ENCODE measurements at places on chromosomes 3 and 15. TPM values are rescaled to one million over a fixed set of nuclear protein-coding genes. Genes with fewer than 3 reads are reported as not detected.

The TRAIP gene
- total RNA-seq, result 23.9 TPM

The ZPLD1 gene
- total RNA-seq, result not detected

The A4GNT gene
- total RNA-seq, result not detected

- peak overlapping the region; percentile 94 for H3K4me3 ChIP-seq
- no peaks in the 10 kb centered on the region for H3K36me3 ChIP-seq
- DNase-seq, result no peak
- no peaks in the 10 kb centered on the region for H3K27me3 ChIP-seq
- H3K4me1 ChIP-seq, result peaks cover 37% of the 10 kb centered on the region
Measured at GRCh38 chr3:160400702-160401150, 1.3 kb downstream of the SMC4 start.

GRCh38 chr3:10919636-10920035 lies 72.9 kb upstream of the SLC6A1 start:
- no peak overlapping the region for H3K27ac ChIP-seq
- DNase-seq, result no peak
- peaks cover 25% of the 10 kb centered on the region for H3K36me3 ChIP-seq
- H3K4me1 ChIP-seq, result no peaks in the 10 kb centered on the region

GRCh38 chr3:31579828-31580227 lies 47.1 kb downstream of the STT3B start:
- H3K4me1 ChIP-seq, result no peaks in the 10 kb centered on the region
- peaks cover 5% of the 10 kb centered on the region for H3K36me3 ChIP-seq
- H3K27me3 ChIP-seq, result no peaks in the 10 kb centered on the region
- no peak overlapping the region for H3K27ac ChIP-seq

DNA sequence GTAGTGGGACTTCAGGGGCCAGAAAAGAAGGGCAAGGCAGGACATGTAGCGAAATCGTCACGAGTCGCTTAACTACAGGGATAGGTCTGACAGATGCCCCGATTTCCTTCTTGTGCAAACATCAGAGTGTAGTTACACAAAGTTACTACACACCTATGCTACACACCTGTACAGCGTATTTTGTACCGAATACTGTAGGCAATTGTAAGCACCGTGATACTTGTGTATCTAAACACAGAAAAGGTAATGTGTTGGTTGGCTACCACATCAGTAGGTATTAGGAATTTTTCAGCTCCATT lies 515 bp upstream of the MTHFS start:
- peak overlapping the region; percentile 88 for H3K4me3 ChIP-seq
- H3K36me3 ChIP-seq, result no peaks in the 10 kb centered on the region
- DNase-seq, result no peak
- H3K4me1 ChIP-seq, result peaks cover 57% of the 10 kb centered on the region
- H3K27me3 ChIP-seq, result no peaks in the 10 kb centered on the region

DNA sequence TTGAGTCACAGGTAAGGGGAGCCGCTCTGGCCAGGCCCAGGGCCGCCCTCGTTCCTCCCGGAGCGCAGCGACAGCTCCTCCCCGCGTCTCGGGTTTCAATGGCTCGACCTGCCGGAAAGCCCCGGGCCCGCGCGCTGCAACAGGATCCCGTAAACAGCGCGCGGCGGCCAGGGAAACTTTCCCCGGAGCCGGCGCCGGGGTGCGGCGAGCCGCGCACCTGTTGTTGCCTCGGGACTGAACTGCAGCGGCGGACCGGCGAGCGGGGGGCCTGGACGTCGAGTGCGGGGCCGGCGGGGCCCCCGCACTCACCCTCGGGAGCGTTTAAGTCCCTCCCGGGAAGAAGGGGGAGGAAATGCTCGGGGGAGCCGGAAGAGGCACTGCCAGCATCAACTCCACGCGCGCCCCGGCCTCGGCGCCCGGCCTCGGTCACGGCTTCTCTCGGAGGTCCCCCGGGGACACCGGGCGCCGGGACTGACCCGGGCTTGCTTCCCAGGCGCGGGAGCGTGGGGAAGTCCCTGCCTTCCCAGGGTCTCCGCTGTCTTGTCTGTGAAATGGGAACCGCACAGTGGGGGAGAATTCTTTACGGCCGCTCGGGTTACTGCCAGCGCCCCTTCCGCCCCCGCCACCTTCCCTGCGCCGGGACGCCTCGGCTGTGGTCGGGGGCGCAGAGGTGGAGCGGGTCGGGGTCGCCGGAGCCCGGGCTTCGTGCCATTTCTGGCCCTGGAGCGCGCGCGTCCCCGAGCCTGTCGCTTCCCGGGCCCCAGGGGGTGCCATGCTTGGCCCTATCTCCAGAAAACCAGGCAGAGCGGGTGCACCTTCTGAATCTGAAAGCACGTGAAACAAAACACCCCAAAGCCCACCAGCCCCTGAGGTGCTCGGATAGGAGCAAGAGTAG lies 7.5 kb upstream of the PGPEP1L start:
- H3K36me3 ChIP-seq, result no peaks in the 10 kb centered on the region
- H3K4me3 ChIP-seq, result peak overlapping the region; percentile 67
- no peak overlapping the region for H3K27ac ChIP-seq
- H3K27me3 ChIP-seq, result peaks cover 40% of the 10 kb centered on the region

- H3K4me3 ChIP-seq, result peak overlapping the region; percentile 47
- no peak for DNase-seq
- H3K27me3 ChIP-seq, result peaks cover 42% of the 10 kb centered on the region
- H3K27ac ChIP-seq, result no peak overlapping the region
Measured at GRCh38 chr15:51736751-51737521, 519 bp downstream of the LYSMD2 start.

DNA sequence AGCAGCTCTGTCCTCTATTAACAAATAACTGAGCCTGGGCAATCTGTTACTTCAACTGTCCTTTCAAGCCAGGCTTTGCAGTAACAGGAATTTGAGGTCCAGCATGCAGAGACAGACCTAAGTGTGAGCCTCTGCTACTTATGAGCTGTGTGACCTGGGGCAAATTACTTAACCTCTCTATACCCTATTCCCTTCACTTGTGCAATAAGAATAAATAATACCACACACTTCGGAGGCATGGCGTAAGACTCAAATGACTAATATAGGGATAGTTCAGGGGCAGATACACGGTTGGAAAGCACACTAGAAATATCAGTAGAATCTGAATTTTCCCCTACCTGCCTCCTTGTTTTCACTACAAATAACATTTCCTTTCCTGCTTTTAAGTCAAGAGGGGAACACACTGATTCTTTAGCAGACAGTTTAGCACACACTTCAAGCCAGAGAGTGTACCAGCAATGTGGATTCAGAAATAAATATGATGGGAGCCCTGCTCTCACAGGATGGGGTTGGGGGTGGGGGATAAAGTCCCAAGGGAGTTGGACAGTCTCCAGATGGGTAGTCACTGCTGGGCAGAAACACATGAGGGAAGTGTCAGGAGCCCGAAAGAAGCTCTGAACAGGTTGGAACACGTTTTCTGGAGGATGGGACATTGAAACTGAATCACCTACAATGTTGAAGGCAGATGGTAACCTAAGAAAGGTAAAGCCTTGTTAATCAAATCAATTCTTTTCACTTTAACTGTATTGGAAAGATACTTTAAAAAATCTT lies 61.8 kb upstream of the RBP1 start:
- no peaks in the 10 kb centered on the region for H3K27me3 ChIP-seq
- H3K27ac ChIP-seq, result no peak overlapping the region
- no peaks in the 10 kb centered on the region for H3K4me1 ChIP-seq

DNA sequence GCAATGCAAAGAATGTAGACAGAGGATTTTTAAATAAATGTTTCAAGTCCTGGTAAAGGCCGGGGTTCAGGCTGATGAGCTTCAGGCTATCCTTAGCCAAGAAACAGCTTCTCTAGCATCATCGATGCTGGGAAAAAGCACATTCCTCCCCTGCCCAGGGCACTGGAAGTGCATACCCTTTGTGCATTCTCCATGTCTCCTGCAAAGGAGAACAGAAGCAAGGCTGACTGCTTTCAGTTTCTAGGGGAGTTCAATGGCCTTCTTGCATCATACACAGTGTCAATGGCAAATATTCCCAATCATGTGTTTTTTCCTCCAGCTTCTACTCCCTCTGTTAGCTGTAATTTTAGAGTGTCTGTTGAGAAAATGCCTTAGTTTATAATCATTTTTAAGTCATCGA lies 59.9 kb downstream of the GPR176 start:
- peaks cover 8% of the 10 kb centered on the region for H3K4me1 ChIP-seq
- no peak overlapping the region for H3K27ac ChIP-seq
- H3K27me3 ChIP-seq, result no peaks in the 10 kb centered on the region
- no peak for DNase-seq
- no peaks in the 10 kb centered on the region for H3K36me3 ChIP-seq

GRCh38 chr15:44729408-44730127 lies 6.8 kb upstream of the TRIM69 start:
- no peak for DNase-seq
- H3K27ac ChIP-seq, result peak overlapping the region; percentile 82
- peak overlapping the region; percentile 85 for H3K4me3 ChIP-seq

GRCh38 chr3:157999246-157999645 lies 107.0 kb downstream of the SHOX2 start:
- no peak overlapping the region for H3K27ac ChIP-seq
- H3K4me3 ChIP-seq, result no peak overlapping the region
- H3K4me1 ChIP-seq, result no peaks in the 10 kb centered on the region
- no peak for DNase-seq
- H3K36me3 ChIP-seq, result no peaks in the 10 kb centered on the region

DNA sequence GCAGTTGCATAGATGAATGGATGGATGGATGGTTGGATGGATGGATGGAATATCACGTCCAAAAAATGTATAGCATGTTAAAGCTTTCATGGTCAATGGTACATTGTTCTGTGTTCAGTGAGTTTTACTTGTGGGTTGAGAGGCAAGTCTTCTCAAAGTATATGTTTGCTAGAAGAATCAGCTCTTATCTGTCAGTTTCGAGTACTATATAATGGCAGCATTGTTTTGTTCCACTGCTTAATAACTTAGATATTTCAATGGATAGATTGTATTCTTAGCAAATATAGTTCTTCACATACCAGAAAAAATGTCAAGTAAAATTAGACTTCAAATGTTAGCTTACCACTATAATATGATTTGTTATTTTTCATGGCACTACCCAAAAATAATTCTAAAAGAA lies 100.9 kb upstream of the CDIN1 start:
- DNase-seq, result no peak
- H3K27ac ChIP-seq, result no peak overlapping the region
- no peak overlapping the region for H3K4me3 ChIP-seq
- no peaks in the 10 kb centered on the region for H3K4me1 ChIP-seq
- H3K27me3 ChIP-seq, result no peaks in the 10 kb centered on the region
- no peaks in the 10 kb centered on the region for H3K36me3 ChIP-seq

DNA sequence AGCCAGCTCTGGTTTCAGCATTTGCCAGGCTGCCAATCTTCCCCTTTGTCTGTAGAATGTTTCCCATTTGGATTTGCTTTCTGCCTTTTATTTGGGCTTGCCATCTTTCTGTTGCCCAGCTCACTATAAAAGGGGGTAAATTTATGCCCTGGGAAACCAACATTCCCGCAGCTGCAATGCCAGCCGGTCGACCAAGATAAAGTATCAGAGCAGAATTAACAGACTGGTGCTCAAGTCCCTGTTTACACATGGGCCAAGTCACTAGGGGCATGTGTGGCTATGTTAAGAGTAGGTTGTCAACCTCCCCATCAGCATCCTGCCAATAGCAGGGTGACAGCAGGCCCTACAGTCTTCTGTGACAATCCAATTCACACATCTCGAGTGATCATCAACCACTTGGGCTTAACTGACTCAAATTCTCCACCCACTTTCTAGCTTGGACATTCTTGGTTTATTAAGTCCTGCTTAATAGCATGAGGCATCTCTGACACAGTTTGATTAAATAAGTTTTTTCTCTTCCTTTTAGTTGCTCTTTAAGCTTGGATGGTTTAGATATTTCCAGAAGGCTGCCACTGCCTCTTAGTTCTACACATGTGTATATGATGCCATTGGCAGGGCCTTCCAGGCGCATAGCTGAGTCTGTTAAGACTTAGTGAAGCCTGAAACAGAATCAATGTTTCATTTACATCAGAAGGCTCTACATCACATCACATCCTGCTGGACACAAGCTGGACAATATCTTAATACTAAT lies 24.1 kb upstream of the VEPH1 start:
- DNase-seq, result no peak
- H3K4me3 ChIP-seq, result no peak overlapping the region
- H3K4me1 ChIP-seq, result no peaks in the 10 kb centered on the region
- no peaks in the 10 kb centered on the region for H3K36me3 ChIP-seq
- no peaks in the 10 kb centered on the region for H3K27me3 ChIP-seq
- H3K27ac ChIP-seq, result no peak overlapping the region

- DNase-seq, result no peak
- H3K27ac ChIP-seq, result no peak overlapping the region
- H3K27me3 ChIP-seq, result no peaks in the 10 kb centered on the region
- peaks cover 2% of the 10 kb centered on the region for H3K36me3 ChIP-seq
- H3K4me1 ChIP-seq, result no peaks in the 10 kb centered on the region
- H3K4me3 ChIP-seq, result no peak overlapping the region
Measured at GRCh38 chr3:57647292-57647940, 45.5 kb downstream of the DENND6A start.

- H3K27me3 ChIP-seq, result no peaks in the 10 kb centered on the region
- H3K4me1 ChIP-seq, result peaks cover 39% of the 10 kb centered on the region
- H3K36me3 ChIP-seq, result no peaks in the 10 kb centered on the region
- no peak overlapping the region for H3K4me3 ChIP-seq
- H3K27ac ChIP-seq, result peak overlapping the region; percentile 47
Measured at GRCh38 chr15:75104804-75105557, 81.6 kb downstream of the PPCDC start.

DNA sequence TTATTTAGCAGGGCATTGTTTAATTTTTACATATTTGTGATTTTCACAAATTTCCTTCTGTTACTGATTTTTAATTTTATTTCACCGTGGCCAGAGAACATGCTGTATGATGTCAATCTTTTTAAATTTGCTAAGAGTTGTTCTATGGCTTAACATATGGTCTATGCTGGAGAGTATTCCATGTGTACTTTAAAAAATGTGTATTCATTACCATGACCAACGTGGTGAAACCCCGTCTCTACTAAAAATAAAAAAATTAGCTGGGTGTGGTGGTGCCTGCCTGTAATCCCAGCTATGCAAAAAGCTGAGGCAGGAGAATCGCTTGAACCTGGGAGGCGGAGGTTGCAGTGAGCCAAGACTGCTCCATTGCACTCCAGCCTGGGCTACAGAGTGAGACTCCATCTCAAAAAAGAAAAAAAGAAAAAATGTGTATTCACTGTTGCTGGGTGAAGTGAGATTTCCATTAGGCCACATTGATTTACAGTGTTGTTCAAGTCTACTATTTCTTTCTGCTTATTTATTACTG lies 258.2 kb downstream of the EDEM1 start:
- H3K4me3 ChIP-seq, result no peak overlapping the region
- no peak overlapping the region for H3K27ac ChIP-seq
- no peaks in the 10 kb centered on the region for H3K27me3 ChIP-seq
- no peaks in the 10 kb centered on the region for H3K4me1 ChIP-seq

DNA sequence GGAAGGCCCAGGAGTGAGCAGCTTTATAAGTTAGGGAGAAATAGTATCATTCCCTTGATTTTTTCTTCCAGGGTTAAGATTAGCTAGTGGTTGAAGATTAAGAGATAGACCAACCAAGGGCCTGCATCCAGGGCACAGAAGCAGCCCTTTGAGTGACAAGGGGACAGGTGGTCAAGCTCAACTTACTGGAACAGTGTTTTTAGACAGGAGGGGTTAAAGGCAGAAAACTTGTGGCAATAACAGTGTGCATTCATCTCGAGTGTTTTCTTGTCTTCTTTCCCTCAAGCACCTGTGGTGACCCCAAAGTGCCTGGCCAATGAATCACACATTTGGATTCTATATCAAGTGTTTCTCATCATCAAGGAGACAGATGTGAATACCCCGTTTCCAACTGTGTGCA lies 267.5 kb downstream of the PDCD6IP start:
- H3K36me3 ChIP-seq, result no peaks in the 10 kb centered on the region
- no peaks in the 10 kb centered on the region for H3K27me3 ChIP-seq
- no peak for DNase-seq
- H3K27ac ChIP-seq, result no peak overlapping the region
- no peak overlapping the region for H3K4me3 ChIP-seq
